Fibroblast of skin of left quadriceps (primary cell): ENCODE measurements at places on chromosomes 16 and 17.

DNA sequence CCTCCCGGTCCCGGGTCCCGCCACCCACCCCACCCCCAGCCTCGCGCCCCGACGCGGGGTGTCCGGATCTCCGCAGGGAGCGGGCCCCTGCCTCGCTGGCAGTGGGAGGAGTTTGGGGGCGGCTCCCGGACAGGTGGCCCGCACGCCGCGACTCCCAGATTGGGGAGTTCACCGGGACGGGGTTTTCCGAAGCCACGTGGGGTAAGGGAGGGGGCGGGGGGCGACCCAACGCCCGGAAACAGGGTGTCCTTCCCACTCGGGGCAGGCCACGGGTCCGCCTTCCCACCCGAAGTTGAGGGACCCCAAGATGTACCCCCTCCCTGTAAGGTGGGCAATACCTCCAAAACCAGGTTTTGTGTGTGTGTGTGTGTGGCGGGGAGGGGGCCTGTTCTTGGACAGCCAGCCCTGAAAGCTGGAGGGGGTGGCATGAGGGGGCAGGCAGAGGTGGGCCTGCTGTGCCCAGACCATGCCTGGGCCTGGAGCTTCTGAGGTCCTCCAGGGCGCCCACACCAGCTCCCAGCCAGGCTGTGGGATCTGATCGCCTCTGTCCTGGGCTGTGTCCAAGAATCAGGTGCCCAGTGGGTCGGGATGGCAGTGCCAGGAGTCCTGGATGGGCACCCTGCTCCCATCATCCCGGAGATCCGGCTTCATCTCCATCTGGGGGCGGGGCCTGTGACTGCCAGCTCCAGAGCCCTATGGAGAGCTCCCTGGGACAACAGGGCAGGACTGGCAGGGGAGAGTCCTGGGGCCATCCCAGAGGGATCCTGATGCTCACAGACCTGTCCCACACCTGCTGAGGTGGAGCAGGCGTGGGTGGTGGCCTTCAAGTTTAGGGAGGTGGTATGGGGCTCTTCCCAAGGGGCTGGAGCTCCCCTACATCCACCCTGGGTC is 767 bp downstream of the SYNGR2 start:
- DNase-seq: no peak

GRCh38 chr16:88871349-88871702 is 4.9 kb upstream of the PABPN1L start:
- DNase-seq: no peak

GRCh38 chr16:89738072-89738377 is 16.7 kb downstream of the ZNF276 start:
- no peak for DNase-seq

DNA sequence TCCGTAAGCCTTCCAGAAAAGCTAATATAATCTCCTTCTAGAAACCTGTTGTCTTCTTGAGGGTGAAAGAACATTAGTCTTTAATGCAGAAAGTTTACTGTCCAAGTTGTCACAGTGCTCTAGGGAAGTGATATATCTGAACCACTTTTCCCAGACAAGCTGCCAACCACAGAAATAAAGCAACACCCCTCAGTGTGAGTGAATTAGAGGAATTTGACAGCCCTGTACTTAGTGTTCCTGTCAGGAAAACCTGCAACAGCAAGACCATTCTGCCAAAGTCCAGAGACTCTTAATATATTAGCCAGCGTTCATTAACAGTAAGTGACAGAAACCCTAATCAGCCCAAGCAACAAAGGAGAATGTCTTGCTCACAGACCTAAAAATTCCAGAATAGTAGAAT is 137.7 kb downstream of the KATNIP start:
- DNase-seq: no peak

GRCh38 chr17:7237761-7238419 is 1.4 kb downstream of the PHF23 start:
- DNase-seq: peak; percentile 57

- DNase-seq: no peak
These were observed 223.1 kb downstream of the SEC14L1 start for GRCh38 chr17:77363821-77364361.

GRCh38 chr17:74467221-74467951 is 952 bp downstream of the CD300A start:
- DNase-seq: no peak
